Hepatocyte (in vitro differentiated cells): ENCODE measurements at places on chromosomes 3 and 15. TPM values are rescaled to one million over a fixed set of nuclear protein-coding genes. Genes with fewer than 3 reads are reported as not detected.

DNA sequence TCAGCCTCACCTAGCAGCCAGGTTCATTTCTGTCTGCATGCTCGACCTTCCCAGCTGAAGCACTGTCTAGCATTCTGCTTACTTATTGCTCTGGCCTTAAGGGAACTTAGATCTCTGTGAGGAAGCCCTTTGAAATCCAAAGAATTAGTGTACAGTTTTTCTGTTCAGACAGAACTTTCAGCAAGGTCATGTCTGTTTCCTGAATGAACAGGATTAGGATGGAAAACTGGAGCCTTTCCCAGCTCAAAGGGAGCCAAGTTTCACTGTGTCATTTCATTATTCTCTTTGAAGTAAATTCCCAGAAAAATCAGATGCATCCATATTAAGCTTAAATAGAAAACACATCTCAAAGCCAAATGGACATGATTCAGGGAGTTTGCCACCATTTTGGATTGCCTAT, 457.3 kb upstream of the KCNMB2 start:
- no peak for DNase-seq

DNA sequence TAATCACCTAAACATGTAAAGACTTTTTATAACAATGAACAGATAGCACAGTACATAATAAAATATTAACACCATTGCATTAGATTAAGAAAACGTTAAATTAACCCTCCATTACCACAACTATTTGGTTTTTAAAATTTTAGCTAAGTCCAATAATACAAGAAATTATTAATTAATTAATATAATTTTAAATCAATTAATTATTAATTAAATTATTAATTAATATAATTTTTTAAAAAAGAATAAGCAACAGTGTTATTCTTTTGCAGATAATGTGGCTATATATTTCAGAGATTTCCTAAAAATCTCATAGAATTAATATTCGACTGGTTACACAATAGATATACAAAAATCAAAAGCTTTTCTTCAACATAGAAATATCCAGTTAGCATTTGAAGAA, 82.5 kb downstream of the ECT2 start:
- no peak for DNase-seq

DNA sequence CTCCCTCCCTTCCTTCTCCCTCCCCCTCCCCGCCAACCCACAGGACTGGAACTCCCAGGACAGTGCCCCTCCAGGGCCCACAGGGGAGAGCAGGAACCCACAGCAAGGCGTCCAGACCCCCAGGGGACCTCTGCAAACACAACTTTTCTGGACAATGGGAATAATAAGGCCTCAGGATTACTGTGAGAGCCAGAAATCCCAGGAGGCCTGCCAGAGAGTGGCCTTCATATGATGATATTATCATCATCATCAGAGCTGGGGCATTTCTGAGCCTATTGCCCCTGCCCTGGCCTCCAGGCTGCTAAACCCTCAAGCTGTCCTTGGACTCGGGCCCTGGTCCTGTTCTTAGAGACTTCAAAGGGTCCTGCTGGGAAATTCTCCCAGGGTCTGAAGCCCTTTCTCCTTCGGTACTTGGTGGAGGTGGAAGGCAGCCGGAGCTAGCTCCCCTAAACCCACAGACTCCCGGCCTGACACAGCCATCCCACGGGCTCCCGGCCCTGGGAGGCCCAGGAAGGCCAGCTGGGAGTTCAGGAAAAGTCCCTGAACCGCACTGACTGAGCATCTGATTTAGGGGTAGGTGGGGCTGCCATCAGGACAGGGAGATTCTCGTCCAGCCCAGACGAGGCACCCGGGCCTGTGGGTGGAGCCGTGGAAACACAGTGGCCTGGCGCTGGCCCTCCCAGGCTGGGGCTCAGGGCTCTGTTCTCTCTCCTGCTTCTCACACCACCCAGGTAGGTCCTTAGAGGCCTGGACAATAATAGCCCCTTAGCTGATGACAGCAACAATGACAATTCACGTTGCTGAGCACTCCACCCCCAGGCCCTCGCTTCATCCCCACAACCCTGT, 4.9 kb downstream of the CALML4 start:
- DNase-seq = no peak

DNA sequence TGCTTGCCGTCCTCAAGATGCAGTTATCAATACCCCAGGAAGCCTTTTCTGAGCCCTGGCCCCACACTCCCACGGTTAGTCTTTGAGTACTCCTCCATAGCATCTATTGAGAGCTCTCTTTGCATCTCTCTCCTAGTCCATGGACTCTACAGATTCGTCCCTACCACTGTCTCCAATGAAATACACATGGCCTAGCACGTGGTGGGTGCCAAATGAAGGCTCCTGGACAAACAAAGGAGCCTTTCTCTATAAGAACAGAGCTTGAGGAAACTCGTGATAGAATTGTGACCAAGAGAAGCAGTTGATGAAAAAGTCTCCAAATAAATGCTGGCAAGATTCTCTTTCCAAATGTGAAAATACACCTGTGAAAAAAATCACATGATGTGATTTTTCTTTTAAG, 166.1 kb downstream of the GABRG3 start:
- no peak for DNase-seq

- DNase-seq = no peak
Observed at GRCh38 chr15:79051029-79051428, 39.6 kb downstream of the RASGRF1 start.

ALG3 gene
- 120 and 122 TPM in 2 replicates for polyA plus RNA-seq
